Fibroblast of the conjunctiva (primary cell): ENCODE measurements at places on chromosomes 16 and 17.
A peak's percentile ranks its signal among the peaks of the same experiment; 100 is the strongest.

DNA sequence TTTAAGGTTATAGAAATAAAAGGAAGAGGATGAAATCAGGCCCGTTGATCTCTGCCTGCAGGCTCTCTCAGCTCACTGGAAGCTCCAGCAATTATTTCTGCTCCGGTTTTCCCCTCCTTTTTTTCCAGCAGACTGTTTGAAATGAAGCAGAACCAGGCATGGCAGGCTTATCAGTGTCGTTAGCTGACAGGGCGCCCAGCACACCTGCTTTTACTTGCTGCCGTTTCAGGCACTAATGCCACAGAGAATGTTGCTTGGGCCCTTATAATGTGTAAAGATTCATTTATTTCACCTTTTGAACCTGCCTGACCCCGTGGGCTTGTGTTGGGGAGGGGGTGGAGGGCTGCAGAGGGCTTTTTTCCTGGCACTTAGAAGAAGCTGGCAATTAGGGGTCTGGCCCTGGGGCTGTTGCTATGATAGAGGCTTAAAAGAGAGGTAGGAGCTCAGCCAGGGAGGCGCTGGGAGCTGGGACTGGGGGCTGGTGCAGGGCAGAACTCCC, 108.1 kb downstream of the IRX3 start:
- no peak for DNase-seq

- no peak for DNase-seq
Measured at GRCh38 chr17:7922845-7923628, 6.6 kb downstream of the KCNAB3 start.

DNA sequence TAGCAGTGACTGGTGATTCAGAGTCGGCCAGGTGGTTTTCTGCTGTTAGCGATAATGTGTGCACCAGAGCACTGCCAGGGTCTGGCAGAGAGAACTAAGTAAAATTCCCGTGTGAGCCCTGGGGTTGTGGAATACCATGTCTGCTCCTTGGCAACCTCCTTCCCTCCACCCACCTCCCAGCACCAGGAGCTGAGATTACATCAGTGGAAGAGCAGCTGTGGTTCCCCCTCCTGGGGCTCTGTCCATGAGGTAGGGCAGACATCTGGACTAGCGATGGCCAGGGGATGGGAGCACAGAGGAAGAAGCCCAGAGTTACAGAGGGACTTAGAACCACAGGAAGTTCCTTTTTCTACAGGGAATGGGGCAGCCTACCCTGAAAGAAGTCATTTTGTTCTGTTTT, 15.8 kb downstream of the CLEC10A start:
- DNase-seq = no peak

DNA sequence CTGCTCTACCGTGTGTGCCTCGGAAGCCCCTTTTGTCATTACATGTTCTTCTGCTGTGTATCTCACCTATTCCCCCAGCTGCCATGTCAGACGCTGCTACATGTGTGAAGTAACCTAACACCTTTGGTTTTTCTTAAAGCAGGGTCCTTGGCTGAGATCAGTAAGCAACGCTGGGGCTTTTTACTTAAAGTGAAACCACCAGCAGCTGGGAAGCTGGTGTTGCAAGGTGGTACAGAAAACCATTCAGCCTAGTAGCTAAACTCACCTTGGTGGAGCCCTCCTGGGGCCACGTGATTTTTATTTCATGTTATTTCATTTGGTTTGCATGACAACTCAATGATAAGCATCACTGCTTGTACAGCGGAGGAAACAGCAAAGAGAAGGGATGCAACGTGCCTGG, 62.6 kb downstream of the PLCG2 start:
- no peak for DNase-seq

DNA sequence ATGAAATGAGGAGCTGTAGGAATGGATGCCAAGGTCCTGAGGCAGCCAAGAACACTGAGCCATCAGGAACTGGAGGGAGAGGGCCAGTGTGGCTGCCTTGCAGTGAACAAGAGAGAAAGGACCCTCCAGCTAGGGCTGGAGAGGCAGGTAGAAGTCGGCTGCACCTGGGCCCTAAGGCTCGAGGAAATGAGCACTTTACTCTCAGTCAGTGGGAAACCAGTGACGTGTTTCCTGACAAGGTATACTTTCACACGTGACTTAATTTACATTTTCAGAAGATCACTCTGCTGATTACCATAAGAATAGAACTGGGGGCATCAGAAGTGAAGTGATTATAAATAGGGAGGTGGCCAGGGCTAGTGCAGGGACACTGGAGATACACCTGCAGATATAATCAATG, 115.2 kb downstream of the C17orf67 start:
- no peak for DNase-seq

GRCh38 chr17:81471818-81472456, 40.7 kb downstream of the ACTG1 start:
- peak; percentile 91 for DNase-seq

GRCh38 chr16:56610017-56610608, 1.7 kb downstream of the MT2A start:
- DNase-seq = peak; percentile 79

GRCh38 chr17:13734880-13735279, 133.2 kb upstream of the HS3ST3A1 start:
- no peak for DNase-seq

GRCh38 chr17:45150911-45151809, 2.9 kb downstream of the HEXIM1 start:
- no peak for DNase-seq

DNA sequence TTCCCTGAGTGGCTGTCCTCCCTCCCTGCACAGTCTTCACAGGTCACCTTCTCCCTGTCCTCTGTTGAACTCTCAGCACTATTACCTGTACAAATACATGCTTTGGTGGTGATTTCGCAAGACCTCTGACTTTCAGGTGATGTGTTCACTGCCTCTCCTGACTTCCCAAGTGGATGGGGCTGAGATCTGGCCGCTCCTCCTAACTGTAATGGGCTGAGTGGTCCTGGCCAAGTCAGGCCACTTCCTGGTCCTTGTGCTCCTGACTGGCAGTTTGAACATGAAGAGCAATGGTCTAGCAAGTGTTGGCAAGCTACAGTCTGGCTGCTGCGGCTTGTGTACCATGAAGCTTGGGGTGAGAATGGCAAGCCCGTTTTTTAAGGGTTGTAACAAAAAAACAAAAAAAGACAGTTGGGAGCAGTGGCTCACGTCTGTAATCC, 11.7 kb upstream of the TMED6 start:
- DNase-seq = no peak

DNA sequence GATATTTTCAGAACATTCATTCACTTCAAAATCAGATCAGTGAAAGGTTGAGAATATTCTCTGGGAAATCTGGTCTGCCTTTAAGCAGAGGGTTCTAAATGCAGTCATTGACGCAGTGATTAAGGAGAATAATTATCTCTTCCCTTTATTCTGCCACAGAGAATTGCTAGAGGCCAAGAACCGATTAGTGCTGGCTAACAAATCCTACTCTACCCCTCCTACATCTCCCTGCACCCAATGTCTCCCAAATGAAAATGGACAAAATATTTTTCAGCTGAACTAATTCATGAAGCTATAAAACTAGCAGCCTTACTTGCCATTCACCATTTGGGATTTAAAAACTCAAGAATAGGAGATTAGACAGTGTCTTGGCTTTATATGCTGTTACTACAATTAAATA, 185.5 kb upstream of the SOX9 start:
- no peak for DNase-seq

DNA sequence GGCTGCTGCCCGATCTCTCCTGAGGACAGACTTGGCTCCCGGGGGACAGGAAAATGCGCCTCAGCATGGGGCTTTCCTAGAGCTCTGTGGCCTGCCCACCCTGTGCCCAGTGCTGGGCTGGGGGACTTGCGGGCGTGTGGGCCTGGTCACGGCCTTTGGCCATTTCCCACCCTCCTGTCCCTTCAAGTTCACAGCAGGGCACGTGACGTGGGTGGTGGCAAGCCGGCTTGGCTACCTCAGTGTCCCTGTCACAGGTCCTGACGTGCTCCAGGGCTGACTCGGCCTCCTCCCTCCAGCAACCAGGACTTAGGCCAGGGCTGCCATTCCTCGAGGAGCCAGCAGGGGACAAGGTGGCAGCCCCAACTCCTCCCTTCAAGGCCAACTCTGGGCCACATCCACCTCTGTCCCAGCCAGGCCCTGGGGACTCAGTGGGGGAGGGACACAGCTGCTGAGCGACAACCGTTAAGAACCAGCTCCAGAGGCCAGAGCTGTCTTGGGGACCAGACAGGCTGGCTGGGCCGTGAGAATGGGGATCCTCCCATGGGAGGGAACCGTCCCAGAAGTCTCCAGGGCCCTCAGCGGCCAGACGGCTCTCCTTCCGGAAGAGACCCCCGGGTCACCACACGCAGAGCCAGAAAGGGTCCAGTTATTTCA, 981 bp upstream of the UNC13D start:
- DNase-seq = no peak

DNA sequence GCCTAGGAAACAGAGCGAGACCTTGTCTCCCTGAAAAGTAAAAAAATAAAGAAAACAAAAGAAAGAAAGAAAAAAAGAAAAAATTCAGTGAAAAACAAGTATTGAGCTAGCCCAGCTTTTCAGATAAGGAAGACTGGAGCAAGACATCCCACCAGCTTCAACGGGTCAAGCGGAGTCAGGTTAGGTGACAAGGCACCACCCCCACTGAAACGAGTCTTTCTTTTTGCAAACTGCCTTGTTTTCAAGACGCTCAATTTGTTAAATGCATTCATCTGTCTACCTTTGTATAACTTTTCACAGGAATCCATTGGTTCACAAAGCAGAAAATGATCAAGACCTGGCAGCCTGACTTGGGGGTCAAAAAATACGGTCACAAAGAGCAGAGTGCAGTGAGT, 10.7 kb upstream of the AXIN2 start:
- DNase-seq = no peak

- no peak for DNase-seq
Measured at GRCh38 chr16:49757559-49758069, 98.3 kb downstream of the ZNF423 start.

- DNase-seq = no peak
Measured at GRCh38 chr16:4159726-4160125, 43.5 kb upstream of the ADCY9 start.

- peak; percentile 32 for DNase-seq
Measured at GRCh38 chr16:78122774-78123315, 23.4 kb downstream of the WWOX start.

DNA sequence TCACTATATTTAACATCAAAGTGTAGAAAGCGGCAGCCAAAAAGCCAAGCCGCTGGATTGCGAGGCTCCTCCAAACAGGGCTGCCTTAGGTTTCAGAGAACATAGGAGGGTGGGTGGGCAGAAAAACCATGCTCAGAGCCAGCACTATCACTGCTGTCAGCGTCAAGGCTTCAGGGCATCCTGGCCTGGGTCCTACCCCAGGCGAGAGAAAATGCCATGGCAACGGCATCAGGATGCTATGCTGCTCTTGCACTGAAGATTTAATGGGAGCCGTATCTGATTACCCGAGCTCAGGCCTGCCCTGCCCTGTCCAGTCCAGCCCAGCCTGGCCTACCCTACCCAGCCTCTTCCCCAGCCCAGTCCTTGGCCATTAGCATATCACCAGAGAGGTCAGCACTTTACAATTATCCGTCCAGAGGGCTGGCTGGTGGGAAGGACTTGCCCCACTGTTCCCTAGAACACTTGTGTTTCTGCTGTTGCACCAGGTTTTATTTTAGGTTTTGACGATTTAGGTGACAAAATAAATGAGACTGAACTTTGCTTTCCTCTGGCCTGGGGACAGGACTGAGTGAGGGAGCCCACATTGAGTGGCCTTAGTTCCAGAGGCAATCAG, 61.1 kb downstream of the TOM1L2 start:
- no peak for DNase-seq

DNA sequence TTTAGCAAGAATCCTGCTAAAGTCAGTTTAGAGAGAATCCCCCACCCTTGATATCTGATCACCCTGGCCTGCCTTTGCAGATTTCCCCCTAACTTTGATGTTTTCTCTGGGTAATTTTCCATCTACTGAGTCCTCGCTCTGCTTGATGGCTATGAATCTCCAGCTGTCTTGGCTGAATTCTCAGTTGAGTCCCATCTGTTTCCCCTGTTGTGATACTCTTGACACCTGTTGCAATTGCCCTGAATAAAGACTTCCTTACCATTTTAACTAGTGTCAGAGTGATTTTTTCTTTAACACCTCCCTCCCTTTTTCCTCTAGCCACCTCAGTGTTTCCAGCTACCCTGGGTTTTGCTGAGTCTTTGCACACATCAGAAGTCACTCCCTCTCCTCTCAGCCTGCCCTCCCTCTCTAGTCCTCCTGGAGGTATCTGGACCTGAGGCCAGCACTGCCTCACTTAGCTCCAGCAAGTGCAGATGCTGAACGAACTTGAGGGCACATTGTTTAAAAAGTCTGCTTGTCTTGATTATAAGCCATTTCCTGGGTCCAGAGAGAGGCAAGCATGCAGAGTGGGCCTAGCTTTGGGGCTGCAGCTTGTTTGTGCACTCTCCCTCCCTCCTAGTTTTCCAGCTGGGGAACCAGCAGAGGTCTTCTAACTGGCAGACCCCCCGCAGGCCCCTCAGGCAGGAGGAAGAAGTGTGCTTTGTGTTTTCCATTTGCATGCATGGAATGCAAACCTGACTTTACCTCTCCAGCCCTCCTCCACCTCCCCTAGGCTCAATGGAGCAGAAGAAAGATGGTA, 33.2 kb downstream of the SPACA3 start:
- DNase-seq = no peak

DNA sequence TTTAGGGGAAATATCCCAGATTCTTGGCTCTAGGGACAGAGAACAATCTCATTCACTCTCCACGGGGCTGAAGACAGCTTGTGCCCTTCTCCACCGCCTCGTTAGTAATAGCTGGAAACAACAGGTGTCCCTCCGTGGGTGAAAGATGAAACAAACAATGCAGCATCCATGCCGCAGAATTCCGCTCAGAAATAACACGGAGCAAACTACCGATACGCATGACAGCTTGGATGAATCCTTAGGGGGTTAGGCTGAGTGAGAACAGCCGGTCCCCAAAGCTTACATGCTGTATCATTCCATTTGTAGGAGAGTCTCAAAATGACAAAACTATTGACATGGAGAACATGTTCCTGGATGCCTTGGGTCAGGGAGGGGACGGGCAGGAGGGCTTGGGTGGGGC, 29.4 kb upstream of the CACNG1 start:
- DNase-seq = no peak

DNA sequence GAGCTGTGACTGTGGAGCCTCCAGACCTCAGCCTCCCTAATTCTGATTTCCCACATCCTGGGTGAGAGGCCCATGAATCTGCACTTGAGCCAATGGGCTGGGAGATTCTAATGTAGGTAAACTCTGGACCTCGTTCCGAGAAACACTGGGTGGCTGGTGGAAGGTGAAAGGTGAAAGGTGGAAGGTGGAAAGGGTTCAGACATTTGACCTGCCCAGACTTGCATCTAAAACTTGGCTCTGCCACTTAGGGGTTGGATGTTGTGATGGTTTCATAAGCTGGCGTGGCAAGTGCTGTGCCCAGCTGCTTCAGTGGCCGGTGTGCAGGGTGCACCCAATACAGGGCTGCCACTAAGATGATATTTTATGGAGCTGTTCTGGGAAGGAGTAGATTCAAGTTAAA, 24.8 kb downstream of the SYT17 start:
- DNase-seq = no peak
